ENCODE measurements at places on chromosomes 7 and 10.

DNA sequence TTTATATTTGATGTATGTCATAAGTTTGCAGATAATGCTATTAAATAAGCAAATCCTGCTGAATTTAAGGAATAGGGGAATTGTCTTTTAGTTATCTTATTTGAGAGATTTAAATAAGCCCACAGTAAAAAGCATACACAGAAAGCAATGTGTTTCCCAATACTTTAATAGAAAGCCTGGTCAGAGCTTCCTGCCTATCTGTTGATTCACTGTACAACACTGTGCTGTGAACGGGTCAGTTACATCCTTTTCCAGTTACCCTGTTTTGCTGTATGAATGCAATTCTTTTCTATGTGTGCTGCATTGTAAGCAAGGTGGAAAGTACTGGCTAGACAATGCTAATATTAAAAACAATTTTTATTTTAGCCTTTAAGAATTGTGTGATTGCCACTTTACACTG, 81.2 kb downstream of the ANKRD7 start:
- no peak for DNase-seq

DNA sequence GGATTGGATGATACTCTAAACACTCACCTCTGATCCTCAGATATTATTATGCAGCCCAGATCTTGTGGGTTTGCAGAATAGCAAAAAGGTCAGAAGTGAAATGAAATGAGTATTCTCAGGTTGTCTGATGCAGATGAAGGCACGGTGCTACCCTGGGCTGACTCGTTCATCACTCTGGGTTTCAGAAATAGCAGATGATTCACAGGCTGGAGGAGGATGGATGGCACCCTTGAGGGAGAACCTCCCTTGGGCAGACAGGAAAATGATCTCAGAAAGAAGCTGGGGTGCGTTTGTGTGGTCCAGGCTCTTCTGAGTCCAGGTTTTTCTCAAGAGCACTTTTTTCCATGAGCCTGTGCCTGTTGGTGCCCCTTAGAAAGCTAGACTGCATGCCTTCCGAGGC, 515.8 kb upstream of the MKI67 start:
- DNase-seq, result no peak

DNA sequence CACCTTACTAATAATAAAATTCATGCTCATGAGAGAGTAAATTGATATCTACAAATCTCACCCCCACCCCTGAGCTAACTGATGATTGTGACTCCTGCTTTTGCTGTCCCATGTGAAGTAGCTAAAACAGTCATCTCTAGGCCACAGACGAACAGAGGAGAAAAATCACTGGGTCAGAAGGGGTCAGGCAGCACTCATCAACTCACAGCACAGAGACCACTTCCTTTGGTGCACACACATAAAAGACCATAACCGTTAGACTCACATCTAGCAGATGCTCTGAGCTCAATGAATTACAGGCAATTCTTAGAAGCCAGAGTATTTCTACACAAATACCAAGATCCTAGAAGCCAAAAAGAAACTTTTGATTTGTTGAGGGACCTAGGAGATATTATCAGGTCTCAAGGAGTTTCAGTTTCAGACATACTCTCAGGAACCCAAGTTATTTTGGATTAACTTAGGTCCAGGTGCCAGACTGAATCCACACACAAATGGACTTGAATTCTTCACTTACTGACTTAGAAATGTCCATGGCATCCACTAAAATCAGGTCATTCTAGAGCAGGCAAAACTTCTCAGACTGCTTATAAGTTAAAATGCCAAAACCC, 65.0 kb upstream of the TES start:
- DNase-seq, result no peak

GRCh38 chr10:131856441-131857094, 44.2 kb upstream of the PPP2R2D start:
- no peak for DNase-seq

DNA sequence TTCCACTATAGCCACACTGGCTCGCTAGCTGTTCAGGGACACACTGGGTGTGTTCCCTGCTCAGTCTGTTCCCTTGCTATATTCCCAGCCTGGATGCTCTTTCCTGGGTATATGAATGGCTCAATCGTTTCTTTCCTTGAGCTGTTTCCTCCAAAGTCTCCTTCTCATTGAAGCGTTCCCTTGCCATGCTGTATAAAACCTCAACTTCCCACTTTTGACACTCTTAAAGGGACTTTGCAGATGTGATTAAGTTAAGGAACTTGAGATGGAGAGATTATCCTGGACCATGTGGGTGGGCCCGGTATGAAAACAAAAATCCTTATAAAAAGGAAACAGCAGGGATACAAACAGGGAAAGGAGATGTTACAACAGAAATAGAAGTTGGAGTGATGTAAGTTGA, 973.1 kb downstream of the LRMDA start:
- no peak for DNase-seq

All from NCI-H526 treated with DMSO at 0.1 percent for 48 hours (cell line).